Stimulated activated CD8-positive, alpha-beta memory T cell treated with anti-CD3 and anti-CD28 coated beads, Interleukin-7, amount 100 ng/mL, for 48 hours (primary cell): ENCODE measurements at places on chromosomes 11 and 22.

- no peak for DNase-seq
Measured at GRCh38 chr11:15649371-15650104, 534.8 kb downstream of the INSC start.

DNA sequence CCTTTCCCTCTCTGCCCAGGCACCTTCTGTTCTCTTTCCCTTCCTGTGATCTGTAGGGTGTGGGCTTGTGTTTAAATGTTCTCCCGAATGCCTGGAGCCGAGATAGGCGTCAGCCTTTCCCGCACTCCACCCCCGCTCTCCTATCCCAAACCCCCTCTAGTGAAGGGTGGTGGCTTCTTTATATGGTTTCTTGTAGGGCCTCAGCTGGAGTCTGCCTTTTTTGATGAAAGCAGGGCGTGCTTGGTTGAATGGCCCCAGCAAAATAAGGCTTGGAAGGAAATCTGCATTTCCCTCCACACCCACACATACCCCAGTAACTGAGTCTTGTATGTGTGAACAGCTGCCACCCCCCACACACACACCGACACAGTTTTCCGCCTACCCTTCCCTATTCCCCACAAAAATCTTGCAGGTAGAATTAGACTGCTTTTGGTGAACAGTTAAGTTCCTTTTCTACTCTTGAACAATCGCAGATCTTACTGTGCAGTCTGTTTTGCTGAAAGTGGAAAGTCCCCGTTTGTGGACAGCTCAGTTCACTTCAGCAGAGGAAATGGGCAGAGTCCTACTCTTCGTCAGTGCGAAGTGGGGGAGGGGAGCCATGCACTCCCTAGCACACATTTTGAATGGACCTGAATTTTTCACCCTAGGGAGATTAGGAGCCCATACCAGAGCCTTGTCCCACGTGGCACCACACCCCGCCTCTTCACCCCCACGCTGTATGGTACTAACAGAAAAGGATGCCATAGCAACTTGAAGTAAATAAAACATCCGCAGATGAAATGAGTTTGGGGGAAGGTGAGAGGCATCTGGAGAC is 25.5 kb upstream of the GRK2 start:
- peak; percentile 63 for DNase-seq

- DNase-seq: no peak
Measured at GRCh38 chr11:20360650-20361049, 2.9 kb upstream of the HTATIP2 start.

- DNase-seq: no peak
Measured at GRCh38 chr22:30104501-30105156, 24.4 kb downstream of the HORMAD2 start.

DNA sequence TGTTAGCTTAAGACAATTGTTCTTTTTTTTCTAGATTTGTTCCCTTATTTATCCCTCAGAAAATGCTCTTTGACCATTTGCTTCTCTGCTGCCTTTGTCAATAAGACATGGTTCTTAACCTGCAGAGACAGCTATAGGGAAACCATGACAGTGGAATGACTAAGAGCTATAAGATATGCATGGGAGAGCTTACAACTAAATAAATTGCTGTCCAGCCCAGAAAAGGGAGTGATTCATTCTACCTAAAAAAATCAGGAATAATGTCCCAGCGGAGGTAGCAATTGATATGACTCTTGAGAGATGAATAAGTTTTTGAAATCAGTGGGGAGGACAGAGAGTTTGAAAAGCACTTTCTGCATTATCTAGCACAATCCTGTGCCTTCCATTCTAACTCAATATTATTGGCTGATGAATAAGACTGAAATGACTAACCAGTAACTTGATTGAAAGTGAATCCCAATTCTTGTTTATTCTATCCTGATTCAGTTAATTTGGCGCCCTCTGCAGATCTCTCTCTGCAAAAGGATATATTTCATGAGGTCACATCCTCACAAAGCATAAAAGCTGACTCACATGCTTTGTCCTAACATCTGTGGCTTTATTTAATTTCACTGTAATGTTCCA is 680.5 kb upstream of the API5 start:
- no peak for DNase-seq

GRCh38 chr11:60995798-60996197 is 24.3 kb downstream of the CD6 start:
- no peak for DNase-seq

- DNase-seq: no peak
Measured at GRCh38 chr11:16093889-16094653, 262.3 kb downstream of the SOX6 start.

- no peak for DNase-seq
Measured at GRCh38 chr11:72112978-72113808, 698 bp upstream of the ANAPC15 start.

DNA sequence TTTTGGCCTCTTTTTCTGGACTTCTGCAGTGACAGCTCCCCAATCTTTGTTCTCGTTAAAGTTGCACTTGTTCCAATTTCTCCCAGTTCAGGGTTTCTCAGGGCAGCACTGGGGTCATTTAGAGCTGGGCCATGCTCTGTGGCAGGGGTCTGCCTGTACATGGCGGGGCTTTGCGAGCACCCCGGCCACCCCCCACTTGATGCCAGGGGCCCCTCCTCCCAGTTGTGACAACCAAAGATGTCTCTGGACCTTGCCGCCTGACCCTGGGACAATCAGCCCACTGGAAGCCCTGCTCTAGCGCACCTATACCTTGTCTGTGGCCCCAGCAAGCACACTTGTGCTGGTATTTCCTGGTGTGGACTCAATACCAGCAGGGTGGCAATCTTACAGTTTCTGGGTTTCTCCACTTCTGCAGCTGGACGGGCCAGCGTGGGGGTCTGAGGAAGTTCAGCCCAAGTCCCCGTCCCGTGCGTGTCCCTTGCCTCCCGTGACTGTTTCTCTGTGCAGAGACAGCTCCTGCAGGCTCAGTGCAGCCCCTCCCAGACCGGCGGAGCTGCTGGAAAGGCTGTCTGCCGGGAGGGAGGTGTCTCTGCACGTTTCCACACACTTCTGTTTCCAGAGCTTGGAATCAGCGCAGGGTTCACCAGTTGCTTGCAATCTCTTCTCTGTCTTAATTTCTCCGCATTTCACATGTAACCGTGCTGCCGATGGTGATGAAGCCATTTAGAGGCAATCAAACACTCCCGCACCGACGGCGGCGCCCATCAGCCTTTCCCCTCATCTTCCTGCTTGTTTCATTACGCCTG is 1328.9 kb downstream of the BRD1 start:
- no peak for DNase-seq

DNA sequence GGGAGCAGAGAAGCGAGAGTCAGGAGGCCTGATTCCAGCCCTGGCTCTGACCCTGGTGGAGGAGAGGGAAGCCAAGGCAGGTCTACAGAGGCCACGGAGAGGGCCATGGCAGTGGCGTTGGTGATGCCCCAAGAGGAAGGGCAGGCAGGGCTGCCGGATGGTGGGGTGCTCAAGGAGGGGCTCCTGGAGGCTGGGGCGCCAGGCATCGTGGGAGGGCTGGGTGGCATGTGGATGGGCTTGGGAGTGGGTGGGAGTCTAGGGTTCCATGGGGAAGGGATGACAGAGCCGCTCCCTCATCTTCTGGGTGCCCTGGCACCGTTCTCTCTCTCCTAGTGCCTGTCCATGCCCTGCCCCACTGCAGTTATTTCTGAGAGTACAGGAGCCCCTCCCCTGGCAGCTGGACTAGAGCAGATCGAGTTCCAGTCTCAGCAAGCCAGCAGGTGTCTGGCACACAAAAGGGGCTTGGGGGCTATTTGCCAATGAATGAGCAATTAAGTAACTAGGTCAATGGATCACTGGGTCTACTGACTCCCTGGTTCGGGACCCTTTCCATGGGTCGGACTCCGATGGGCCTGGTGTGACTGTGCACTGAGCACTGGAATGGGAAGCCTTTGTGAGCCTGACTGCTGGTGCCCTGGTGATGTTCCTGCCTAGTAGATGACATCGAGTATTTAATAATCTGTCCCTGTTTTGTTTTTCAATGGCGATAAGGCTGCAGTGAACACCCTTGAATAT is 570.0 kb downstream of the TBC1D22A start:
- no peak for DNase-seq

DNA sequence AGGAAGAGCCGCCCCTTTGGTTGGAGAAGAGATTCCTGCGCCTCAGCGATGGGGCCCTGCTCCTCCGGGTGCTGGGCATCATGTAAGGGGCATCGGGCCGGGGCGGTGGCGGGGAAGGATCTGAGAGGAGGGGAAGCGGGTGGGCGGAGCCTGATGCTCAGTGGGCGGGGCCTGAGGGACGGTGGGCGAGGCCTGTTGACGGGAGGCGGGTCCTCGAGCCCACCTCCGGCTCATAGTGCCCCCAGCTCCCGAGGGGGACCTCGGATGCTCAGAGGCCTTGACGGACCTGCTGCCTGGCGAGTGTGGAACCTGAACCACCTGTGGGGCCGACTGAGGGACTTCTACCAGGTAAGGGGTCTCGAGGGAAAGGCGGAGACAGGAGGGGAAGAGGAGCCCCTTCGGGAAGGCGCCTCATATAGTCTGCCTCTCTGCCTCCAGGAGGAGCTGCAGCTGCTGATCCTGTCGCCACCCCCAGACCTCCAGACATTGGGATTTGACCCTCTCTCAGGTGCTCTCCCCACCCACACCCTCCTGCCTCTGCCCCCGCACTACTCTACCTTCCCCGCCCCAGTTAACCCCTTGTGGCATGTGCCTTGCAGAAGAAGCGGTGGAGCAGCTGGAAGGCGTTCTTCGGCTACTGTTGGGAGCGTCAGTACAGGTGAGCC is 799 bp downstream of the CCDC88B start:
- DNase-seq: peak; percentile 73

DNA sequence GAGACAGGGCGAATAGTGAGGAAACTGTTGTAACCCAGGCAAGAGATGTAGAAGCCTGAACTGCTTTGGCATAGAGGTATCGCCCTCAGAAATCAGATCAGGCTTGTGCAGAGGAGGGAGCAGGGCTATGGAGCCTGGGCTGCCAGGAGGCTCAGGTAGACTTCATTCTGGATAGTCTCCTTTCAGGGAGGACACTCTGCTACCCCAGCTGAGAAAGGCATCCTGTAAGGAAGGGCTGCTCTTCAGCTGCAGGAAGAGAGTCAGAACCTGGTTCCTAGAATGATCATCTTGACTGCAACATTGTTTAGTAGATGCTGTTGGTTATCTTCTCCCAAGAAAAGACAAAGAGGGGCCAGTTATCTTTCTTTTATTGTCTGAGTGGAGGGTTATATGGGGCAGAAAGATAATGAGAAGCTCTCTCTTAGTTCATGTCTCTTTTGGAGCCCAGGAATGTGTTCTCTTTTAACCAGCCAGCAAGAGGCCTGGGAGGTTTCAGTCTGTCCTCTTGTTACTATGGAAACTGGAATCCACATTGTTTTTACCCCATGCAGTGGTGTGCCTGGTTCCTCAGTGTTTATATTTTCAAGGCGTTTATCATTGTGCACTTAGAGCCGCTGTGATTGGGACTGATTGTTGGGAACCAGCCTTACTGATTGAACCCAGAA is 95.7 kb downstream of the STIM1 start:
- DNase-seq: no peak

DNA sequence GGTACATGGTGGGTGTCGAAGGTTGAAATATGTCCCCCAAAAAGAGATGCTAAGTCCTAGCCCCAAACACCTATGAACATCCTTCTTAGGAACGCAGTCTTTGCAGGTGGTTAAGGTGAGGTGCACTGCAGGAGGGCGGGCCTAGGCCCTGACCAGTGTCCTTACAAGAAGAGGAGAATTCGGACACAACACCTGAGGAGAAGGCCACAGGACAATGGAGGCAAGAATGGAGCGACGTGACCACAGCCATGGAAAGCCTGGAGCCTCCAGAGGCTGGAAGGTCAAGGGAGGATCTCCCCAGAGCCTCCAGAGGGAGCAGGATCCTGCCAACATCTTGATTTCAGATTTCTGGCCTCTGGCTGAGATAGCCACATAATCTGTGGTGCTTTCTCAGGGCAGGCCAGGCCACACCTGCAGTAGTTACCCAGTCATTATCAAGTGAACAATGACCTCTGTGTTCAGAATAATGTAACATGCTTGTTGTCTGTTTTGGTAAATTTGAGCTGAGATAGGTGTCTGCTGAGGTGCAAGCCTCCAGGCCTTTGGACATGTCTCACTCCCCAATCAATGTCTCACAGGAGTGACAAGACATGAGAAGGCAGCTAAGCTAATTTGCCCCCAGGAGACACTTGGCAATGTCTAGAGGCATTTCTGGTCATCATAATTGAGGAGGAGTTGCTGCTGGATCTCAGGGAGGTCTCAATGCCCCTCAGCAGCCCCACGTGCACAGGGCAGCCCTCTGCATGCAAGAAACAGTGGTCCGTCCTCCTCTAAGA is 498.9 kb downstream of the BRD1 start:
- DNase-seq: no peak

DNA sequence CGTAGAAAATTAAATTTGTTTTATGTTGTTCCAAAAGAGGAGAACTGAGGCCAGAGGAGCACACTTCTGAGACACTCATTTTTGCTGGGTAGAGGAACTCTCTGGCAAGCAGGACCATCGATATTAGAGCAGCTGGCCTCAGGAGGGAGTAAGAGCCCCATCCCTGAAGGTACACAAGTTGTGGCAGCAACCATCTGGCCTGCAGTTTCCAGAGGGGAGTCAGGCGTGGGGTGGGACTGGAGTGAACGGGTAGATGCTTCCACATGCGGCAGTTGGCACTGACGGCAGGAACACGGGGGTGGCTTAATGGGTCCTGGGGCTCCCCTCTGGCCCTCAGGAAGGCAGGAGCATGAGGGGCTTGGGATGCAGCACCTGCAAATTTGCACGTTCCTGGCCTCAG is 13.2 kb upstream of the SSTR3 start:
- no peak for DNase-seq

DNA sequence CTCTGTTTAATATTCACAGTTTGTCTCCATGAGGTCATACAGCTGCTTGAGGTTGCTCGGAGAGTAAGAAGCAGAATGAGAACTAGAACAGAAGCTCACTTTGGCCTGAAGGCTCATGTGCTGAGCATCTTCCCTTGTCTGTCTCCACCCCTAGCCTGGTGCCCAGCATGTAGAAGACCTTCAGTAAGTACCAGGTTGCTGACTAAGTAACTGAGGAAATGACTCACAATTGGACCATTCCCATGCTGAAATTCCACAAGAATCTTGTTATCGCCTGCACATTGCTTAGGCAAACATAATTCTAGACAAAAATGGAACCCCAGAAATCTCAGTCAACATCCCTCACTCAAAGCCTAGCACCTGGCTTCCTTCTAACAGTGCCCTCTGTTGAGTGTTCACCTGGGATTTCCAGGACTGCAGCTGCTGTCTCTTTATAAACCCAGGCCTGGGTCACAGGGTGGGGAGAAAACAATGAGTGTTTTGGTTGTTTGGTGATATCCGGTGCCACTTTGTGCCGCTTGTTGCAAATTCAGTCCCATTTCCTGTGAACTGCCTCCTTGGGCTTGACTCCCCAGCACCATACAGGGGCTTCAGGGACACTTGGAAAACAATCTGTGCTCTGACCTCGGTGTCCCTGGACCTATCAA is 406.8 kb downstream of the ETS1 start:
- no peak for DNase-seq

- no peak for DNase-seq
Measured at GRCh38 chr22:44448271-44448830, 49.7 kb downstream of the RTL6 start.

GRCh38 chr11:76626266-76626665 is 44.3 kb downstream of the LRRC32 start:
- no peak for DNase-seq
